ENCODE measurements at places on chromosomes 2 and 18. TPM values are rescaled to one million over a fixed set of nuclear protein-coding genes. Genes with fewer than 3 reads are reported as not detected.

DNA sequence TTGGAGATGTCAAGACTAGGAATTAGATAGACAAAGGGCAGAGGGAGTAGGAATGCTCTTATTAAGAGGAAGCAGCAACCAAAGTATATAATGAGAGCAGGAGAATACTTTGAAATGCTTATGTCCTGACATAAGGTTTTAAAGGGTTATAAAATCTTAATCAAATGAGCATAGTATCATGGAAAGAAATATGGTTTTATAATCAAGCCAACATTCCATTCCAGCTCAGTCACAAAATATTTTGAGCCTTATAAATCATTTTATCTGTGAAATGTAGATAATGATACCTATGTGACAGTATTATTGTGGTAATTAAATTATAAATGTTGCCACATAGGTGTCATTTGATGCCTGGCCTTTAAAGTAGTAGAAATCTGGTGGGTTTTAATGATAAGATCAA is 17.6 kb downstream of the VSNL1 start:
- no peak for DNase-seq

The GRHL1 gene
- 4.1 TPM for total RNA-seq

The COL5A2 gene
- 18.9 TPM for total RNA-seq

DNA sequence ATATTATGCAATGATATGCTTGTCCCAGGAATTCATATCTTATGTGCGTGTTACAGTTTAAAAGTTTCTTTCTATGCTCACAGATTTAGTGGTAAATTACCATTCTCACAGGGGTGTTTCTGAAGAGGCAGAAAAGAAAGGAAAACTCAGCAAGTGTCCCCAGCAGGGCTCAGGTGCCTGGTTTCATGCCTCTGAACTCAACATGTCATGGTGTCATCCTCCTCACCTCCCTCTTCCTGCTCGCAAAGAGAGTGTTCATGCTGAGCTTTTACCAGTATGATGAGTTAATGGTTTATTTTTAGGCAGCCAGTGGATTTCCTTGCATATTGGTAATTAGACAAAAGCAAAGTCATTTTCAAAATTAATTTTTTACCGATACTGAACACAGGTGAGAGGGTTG is 492.9 kb upstream of the ZEB2 start:
- DNase-seq = no peak

DNA sequence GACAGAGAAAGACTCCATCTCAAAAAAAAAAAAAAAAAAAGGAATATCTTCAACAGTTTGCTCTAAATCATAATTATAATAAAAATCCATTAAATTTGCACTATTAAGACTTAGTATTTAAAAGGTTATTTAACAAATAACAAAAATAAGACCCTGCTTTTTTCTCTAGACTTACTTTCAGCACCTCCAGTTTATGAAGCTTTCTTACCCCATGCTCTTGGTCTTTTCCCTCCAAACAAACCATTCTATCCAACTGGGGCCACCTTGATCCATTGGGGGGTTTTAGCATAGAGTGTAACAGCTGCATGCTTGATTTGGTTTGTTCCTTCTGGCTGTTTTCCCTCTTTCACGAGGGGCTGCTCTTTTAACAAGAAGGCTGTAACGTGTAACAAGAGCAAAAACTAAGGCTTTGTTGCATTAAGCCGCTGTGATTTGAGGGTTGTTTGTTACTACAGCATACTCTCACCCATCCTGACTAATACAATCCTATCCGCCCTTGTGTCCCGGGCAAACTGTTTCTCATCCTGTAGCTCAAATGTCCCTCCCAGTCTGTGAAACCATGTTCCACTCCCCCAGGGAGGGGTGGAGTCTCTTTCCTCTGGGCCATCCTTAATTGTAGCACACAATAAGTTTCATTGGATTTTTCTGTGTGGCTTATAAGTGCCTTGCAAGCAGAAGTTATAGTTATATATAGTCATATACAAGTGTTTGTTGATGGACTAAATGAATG is 9.6 kb upstream of the MYCN start:
- DNase-seq = no peak

DNA sequence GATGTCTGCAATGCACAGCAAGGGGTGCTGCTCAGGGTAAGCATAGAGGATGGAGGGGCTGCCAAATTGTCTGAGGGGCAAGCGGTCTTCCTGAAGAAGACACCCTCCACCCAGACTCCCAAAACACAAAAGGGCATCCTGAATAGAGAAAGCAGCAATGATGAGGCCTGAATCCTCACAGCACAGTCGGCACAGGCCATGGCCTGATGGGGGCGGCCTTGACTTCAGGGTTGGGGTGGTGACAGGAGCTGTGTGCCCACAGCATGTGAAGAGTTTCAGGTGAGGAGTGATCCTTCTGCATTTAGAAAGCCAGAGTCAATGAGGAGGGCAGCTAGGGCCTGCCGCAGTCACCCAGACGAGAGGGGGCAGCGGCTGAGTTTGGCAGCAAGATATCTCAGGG is 159.4 kb downstream of the GALNT14 start:
- no peak for DNase-seq

DNA sequence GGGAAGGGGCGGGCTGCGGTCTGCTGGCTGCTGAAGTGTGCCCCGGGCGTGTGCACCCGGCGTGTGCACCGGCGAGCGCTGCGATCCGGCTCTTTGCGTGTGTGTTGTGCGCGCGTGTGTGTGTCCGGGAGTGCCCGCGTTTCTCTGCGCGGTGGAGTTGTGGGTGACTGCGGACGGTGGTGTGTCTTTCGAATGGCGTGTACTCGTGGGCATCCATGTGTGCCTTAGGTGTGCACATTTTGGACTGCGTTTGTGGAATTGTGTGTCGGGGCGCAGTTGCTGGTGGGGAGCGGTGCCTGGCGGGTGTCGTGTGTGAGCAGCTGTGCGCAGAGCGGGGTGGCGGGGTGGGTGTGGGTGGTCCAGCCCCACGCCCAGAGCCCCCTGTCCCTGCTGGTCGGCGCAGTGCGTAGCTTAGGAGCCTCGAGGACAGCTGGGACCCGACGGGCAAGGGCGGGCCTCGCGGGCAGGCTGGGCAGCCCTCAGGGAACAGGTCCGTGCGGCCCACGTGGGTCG is 533 bp downstream of the HPCAL1 start:
- no peak for DNase-seq

The ASB18 gene
- total RNA-seq = 0.78 TPM

DNA sequence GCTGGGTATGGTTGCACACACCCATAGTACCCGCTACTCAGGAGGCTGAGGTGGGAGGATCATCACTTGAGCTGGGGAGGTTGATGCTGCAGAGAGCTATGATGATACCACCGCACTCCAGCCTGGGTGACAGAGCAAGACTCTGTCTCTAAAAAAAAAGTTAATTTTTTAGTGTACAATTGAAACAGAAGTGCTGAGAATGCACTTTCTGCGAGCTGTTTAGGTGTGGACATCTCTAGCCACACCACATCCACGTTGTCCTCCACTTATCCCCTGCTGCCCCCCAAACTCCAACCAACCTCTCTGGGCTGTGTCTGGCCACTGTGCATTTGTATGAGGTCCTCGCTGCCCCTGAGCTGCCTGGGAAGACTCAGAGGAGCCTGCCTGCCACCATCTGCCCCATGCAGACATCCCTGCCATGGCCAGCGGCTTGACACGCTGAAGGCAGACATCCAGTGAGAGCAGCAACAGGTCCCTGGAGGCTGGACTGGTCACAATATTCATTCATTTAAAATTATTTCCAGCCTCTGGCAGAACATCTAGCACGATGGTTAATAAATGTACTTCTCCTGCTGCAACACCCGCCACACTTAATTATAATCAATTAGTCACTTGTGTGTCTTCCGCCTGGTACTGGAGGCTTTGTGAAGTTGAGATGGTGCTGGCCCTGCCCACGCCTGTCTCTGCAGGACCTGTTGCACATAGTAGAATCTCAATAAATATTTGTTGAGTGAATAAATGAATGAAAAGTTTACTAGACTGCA is 3.7 kb upstream of the AFF3 start:
- DNase-seq = no peak

The USP34 gene
- total RNA-seq = 226 TPM
